Lung (tissue), 17 donors: ENCODE measurements at places on chromosomes 12 and 14.
A peak's percentile ranks its signal among the peaks of the same experiment; 100 is the strongest.

DNA sequence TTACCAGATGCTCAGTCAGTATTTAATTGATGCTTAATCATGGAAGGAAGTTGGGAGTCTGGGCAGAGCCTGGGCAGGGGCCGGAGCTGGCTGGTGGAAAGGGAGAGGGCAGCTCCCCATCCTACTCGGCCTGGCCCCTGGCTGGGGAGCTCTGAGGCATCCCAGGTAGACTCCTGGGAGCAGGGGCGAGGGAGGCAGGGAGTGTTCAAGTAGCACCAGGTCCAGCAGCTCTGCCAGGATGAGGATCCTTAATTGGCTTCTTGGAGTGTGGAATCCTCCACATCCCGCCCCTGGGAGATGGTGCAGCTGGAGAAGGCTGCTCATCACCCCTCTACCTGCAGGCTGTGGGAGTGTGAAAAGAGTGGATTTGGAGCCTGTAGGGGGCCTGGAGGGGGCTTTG is 30.9 kb downstream of the SYNDIG1L start:
- H3K4me3 ChIP-seq = no peak overlapping the region
- H3K27ac ChIP-seq = no peak overlapping the region
- no peaks in the 10 kb centered on the region for H3K36me3 ChIP-seq
- H3K4me1 ChIP-seq = no peaks in the 10 kb centered on the region

- DNase-seq = no peak
- peaks cover 1% of the 10 kb centered on the region for H3K4me1 ChIP-seq
- no peak overlapping the region for H3K4me3 ChIP-seq
- H3K36me3 ChIP-seq = no peaks in the 10 kb centered on the region
- H3K27ac ChIP-seq = no peak overlapping the region
- peaks cover 3% of the 10 kb centered on the region for H3K27me3 ChIP-seq
These were observed 5.0 kb upstream of the SLC4A8 start for GRCh38 chr12:51419425-51420193.

GRCh38 chr12:80212938-80213645 is 113.8 kb downstream of the OTOGL start:
- no peaks in the 10 kb centered on the region for H3K4me1 ChIP-seq
- H3K27ac ChIP-seq = no peak overlapping the region
- no peaks in the 10 kb centered on the region for H3K36me3 ChIP-seq
- H3K27me3 ChIP-seq = no peaks in the 10 kb centered on the region
- H3K4me3 ChIP-seq = no peak overlapping the region

DNA sequence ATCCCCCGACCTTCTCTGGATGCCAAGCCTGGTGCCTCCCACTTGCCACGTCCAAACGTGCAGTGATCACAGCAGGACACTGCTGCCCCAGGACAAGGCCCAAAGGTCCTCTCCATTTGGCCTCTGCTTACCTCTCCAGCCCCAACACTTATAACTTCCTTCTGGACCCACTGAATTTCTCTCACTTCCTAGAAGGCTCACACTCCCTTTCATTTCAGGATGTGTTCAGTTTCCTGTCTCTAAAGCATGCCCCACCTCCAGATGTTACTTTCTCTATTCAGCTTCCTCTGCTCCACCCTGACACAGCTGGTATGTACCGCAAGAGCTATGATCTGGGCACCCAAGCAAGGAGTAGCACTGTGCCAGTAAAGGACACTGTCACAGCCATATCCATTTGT is 33.0 kb downstream of the CDKL1 start:
- peaks cover 3% of the 10 kb centered on the region for H3K36me3 ChIP-seq
- H3K4me1 ChIP-seq = peaks cover 7% of the 10 kb centered on the region
- H3K27me3 ChIP-seq = no peaks in the 10 kb centered on the region
- H3K4me3 ChIP-seq = no peak overlapping the region
- peak; percentile 47 for DNase-seq

- DNase-seq = peak; percentile 38
- H3K4me1 ChIP-seq = peaks cover 22% of the 10 kb centered on the region
- H3K27me3 ChIP-seq = no peaks in the 10 kb centered on the region
- H3K27ac ChIP-seq = no peak overlapping the region
These were observed 10.1 kb downstream of the FOXN3 start for GRCh38 chr14:89406941-89407340.

DNA sequence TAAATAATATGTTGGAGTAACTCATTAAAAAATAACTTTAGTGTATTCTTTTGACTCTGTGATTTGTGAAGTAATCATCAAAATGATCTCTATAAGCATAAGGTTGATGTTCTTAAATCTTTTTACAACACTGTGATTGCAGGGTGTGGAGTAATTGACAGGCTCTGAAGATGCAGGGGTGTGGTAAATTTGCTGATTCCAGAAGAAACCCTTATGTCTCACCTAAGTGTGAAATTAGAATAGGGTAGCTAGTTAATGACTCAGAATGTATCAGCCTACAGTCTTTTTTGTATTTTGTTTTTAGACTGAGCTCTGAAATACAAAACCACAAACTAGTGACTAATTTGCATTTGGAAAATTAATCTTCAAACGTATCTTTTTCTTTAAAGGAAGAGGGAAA is 5.9 kb downstream of the PRPF39 start:
- no peak overlapping the region for H3K27ac ChIP-seq
- H3K4me1 ChIP-seq = no peaks in the 10 kb centered on the region
- DNase-seq = no peak
- H3K4me3 ChIP-seq = no peak overlapping the region
- H3K27me3 ChIP-seq = no peaks in the 10 kb centered on the region

DNA sequence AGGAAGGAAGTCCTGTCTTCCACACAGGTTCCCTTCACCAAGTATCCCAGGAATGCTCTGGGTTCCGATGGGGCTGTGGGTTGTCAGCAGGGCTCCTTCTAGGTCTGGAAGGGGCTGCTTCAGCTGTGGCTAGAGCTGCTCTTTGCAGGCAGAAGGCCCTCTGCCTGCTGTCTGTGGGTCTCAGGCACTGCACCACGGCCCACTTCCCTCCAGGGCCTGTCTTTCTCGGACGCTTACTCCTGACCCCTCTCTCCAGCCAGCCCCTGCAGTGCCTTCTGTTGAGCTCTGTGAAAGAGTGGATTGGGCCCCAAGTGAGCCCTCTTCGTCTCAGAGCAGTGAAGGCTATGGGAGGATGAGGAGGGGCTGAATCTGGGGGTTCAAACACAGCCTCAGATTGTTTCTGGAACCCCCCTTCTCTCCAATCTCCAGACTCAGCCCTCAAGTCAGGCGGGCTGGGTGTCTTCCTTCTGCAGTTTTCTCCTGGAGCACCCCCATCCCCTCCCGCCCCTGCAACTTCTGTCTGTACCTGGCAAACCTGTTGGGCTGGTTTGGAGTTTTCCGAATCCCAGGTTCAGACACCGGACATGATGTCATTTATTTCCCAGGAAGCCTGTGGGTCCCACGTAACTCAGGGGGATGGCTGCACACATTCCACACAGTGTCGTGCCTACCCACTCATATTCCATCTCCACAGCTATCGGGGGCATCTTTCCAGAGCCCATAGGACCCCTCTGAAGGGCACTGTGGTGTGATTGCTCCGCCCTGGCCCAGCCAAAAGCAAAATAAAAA is 24.9 kb upstream of the SPPL3 start:
- no peak overlapping the region for H3K27ac ChIP-seq
- no peaks in the 10 kb centered on the region for H3K36me3 ChIP-seq
- DNase-seq = peak; percentile 80
- H3K27me3 ChIP-seq = no peaks in the 10 kb centered on the region
- no peak overlapping the region for H3K4me3 ChIP-seq

DNA sequence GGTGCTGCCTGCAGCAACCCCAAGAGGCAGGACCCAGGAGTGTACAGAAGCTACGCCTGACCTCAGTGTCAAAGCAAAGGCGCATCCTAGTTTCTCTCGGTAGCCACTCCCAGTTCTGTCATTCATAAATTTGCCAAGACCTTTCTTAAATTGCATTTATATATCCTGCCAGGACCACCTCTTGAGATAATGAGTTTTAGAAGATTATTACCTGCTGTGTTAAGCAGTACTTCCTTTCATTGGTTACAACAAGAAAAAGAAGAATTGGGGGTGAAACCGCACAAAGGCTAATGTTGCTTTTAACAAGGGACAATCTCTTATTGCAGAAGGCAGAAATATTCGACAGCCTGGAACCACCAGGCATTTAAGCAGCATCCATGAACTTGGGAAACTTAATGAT is 57.8 kb downstream of the CIT start:
- no peak overlapping the region for H3K4me3 ChIP-seq
- DNase-seq = no peak
- no peaks in the 10 kb centered on the region for H3K4me1 ChIP-seq
- H3K27me3 ChIP-seq = no peaks in the 10 kb centered on the region

DNA sequence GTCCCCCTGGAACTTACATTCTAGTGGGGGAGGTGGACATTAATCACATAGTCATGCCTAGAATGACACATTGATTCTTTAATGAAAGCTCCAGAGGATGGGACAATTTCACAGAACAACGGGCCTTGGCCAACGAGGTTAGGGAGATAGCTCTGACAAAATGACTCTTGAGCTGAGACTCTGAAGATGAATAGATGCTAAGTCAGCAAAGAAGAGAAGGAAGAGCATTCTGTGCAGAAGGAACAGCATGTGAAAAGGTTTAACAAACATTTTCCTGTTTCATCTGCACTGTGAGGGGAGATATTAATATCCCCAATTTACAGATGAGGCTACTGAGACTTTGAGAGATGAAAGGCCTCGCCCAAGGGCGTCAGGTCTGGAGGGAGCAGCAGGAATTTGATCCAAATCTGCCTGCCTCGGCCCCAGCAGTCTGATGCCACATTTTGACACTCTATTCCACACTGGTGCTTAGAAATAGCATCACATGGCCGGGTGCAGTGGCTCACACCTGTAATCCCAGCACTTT is 193.6 kb downstream of the RBM19 start:
- no peak for DNase-seq
- H3K27me3 ChIP-seq = peaks cover 6% of the 10 kb centered on the region
- no peak overlapping the region for H3K4me3 ChIP-seq
- no peak overlapping the region for H3K27ac ChIP-seq
- no peaks in the 10 kb centered on the region for H3K36me3 ChIP-seq

- H3K36me3 ChIP-seq = no peaks in the 10 kb centered on the region
- no peaks in the 10 kb centered on the region for H3K27me3 ChIP-seq
- H3K27ac ChIP-seq = no peak overlapping the region
- no peaks in the 10 kb centered on the region for H3K4me1 ChIP-seq
These were observed 29.2 kb downstream of the ITPK1 start for GRCh38 chr14:93086441-93087055.

DNA sequence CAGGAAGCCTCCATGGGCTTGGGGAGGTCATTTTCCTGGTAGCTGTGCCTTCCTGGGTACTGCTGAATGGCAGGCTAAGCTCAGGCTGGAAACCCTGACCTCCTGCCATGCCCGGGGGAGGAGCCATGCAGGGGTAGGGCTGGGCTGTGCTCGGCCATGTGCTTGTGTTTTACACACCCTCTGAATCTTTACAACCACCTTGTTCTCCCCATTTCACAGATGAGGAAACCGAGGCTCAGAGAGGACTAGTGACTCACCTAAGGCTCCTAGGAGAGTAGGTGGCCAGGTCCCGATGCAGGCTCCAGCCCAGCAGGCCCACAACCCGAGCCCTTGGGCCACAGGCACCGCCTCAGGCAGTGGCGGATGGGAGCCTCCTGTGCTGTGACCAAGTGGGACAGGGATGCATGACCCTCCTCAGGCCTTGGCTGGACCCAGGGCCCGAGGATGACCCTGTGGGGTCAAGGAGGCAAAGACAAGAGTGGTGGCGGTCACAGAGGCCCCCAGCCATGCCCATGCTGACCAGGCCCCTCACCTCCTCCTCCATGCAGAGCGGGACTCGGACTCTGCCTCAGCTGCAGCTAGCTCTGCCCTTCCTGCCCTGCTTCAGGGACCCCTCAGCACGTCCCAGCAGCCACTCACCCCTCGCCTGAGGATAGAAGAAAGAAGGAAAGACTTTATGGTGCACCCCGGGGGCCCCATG is 136.1 kb downstream of the CALM1 start:
- H3K27me3 ChIP-seq = no peaks in the 10 kb centered on the region
- no peak for DNase-seq
- no peaks in the 10 kb centered on the region for H3K36me3 ChIP-seq
- H3K4me3 ChIP-seq = no peak overlapping the region

- no peaks in the 10 kb centered on the region for H3K4me1 ChIP-seq
- H3K27me3 ChIP-seq = no peaks in the 10 kb centered on the region
- no peaks in the 10 kb centered on the region for H3K36me3 ChIP-seq
- no peak overlapping the region for H3K4me3 ChIP-seq
- no peak for DNase-seq
These were observed 12.0 kb upstream of the PTPRQ start for GRCh38 chr12:80432061-80432460.

DNA sequence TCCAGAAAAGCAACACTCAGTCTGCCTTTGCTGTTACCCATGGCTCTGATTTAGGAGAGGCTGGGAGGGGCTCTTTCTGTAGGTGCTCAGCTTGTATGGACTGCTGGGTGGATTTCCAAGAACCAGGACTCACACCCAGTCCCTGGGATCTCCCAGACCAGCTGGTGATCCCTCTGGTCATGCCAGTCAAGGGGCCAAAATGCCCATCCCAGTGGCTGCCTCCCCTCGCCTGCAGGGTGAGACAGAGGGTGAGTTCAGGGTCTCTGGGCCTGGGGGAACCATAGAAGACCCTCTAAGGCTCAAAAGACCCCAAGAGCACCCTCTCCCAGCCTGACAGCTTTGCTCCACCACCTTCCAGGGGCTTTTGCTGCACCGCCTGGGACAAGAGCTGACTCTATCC is 78.6 kb upstream of the MYL2 start:
- H3K4me3 ChIP-seq = no peak overlapping the region
- no peaks in the 10 kb centered on the region for H3K4me1 ChIP-seq
- H3K27ac ChIP-seq = no peak overlapping the region
- H3K27me3 ChIP-seq = no peaks in the 10 kb centered on the region
- no peak for DNase-seq

GRCh38 chr14:76531821-76532318 is 155.9 kb downstream of the ESRRB start:
- H3K27ac ChIP-seq = no peak overlapping the region
- H3K4me3 ChIP-seq = no peak overlapping the region
- H3K27me3 ChIP-seq = no peaks in the 10 kb centered on the region
- no peaks in the 10 kb centered on the region for H3K36me3 ChIP-seq

DNA sequence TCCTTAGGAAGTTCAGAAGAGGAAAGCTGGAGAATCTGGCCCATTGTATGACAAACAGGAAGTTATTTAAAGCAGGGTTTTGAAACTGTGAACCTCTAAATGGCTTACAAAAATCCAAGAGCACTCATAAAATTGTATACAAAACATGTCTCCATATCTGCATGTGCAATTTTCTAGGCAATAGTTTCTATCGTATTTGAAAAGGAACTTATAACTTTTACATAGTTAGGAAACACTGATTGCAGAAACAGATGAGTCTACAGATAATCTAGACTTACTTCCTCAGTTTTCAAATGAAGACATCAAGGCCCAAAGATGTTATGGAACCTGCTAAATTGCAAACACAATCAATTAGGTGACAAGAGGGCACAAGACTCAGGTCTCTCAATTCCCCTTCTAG is 53.3 kb upstream of the ETV6 start:
- H3K27me3 ChIP-seq = no peaks in the 10 kb centered on the region
- H3K4me1 ChIP-seq = no peaks in the 10 kb centered on the region
- no peak for DNase-seq
